ENCODE measurements at places on chromosomes 2 and 18.

DNA sequence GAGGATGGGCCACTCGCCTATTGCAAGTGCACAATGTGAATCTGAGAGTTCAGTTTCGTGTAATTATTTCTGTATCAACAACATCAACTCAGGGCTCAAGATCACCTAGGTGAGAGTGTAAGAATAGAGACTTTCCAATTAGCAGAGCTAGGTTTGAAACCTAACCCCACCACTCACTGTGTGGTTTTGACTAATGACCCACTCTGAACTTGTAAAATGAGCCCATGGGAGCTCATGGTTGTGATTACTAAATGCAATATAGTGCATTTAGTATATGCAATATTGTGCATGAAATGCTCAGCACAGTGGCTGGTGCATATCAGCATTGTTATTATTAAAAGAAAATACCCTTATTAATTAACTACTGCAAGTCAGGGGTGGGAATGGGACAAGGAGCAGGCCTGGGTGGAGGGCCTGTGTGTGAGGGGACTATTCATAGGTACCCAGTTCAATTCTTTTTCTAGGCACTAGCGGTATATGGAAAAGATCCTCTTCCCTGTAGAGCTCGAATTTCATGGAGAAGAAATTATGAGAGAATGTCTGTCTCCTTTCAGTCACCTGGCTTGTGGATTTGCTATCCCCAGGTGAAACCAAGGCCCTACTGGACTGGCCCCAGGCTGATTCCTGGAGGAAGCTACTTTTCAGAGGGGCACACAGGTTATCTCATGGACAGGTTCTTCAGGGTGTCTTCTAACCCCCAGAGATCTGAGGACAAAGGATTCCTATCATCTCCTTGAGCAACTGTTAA is 169.5 kb downstream of the GFPT1 start:
- DNase-seq = no peak

GRCh38 chr2:67566958-67567635 is 170.0 kb downstream of the ETAA1 start:
- DNase-seq = no peak

- DNase-seq = no peak
These were observed 81.9 kb downstream of the CDH2 start for GRCh38 chr18:28095041-28095440.

DNA sequence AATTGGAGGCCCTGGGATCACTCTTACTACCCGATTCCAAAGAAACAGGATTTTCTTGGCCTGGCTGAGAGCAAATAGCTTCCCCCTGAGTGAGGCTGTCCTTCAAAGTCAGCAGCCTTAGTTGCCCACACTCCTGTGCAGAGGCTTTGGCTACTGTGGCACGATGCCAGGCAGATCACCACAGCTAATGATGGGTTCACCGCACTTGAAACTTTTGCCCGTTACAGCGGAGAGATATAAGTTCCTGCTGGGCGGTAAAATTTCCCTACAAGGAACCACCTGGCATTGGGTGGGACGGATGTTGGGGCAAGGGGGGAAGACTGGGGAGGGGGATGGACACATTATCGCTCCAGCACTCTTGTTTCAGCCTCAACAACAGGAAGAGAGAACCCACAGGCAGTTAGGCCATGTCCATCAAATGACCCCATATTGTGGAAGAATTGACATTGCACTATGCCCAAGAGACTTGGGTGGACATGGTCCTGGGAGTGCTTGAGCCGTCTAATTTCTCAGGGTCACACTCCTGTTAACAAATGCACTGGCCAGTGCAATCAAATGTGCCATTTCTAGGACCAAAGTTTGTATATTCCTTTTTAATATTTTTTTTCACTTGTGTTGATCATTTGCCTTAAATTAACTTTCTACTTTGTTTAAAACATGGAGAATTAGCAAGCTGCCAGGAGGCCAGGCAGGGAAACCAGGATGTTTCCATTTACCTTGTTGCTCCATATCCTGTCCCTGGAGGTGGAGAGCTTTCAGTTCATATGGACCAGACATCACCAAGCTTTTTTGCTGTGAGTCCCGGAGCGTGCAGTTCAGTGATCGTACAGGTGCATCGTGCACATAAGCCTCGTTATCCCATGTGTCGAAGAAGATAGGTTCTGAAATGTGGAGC is 4.4 kb downstream of the IL1B start:
- no peak for DNase-seq

- DNase-seq = no peak
These were observed 68.4 kb upstream of the MSH2 start for GRCh38 chr2:47334356-47335136.

All from activated naive CD4-positive, alpha-beta T cell treated with anti-CD3 and anti-CD28 coated beads, Interleukin-2, amount 10 ng/mL, durations not matched to agents 7 days and 5 days (primary cell).